ENCODE measurements at places on chromosomes 4 and X.
A peak's percentile ranks its signal among the peaks of the same experiment; 100 is the strongest.

GRCh38 chr4:81650606-81651242 lies 179.0 kb upstream of the RASGEF1B start:
- no peak for DNase-seq

DNA sequence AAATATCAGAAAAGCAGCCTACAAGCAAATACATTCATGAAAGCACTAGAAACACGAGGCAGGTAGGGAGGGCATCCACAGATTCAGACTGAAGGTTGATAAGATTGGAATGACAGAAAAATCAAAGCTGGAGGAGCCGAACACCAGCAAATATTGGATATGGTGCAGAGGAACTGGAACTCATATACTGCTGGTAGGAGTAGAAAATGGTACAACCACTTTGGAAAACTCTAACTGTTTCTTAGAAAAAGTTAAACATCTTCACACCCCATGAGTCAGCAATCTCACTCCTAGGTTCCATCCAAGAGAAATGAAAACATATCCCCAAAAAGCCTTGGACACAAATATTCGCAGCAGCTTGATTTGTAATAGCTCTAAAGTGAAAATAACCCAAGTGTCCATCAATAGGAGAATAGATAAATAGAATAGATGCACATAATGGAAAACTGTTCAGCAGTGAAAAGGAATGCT lies 27.1 kb downstream of the CD99L2 start:
- no peak for DNase-seq

DNA sequence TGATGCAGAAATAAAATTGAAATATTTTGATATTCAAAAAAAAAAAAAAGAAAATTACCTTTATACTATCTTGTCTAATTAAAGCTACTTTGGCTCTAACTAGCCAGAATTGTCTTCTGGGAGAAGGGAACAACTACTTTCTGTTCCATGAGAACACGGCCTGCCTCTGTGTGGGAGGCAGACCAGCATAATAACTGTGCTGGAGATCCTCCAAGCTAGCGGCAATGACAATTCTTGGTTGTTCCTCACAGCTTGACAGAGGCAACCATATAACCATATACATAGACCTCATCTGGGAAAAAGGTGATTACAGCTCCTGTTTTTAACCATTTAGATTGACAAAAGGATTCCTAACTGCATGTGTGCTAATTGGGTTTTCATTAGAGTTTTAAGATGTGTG lies 95.7 kb downstream of the RBMX2 start:
- DNase-seq, result no peak

GRCh38 chr4:3851211-3851610 lies 85.0 kb downstream of the ADRA2C start:
- DNase-seq, result no peak

GRCh38 chr4:154049457-154050181 lies 260.7 kb upstream of the SFRP2 start:
- no peak for DNase-seq

DNA sequence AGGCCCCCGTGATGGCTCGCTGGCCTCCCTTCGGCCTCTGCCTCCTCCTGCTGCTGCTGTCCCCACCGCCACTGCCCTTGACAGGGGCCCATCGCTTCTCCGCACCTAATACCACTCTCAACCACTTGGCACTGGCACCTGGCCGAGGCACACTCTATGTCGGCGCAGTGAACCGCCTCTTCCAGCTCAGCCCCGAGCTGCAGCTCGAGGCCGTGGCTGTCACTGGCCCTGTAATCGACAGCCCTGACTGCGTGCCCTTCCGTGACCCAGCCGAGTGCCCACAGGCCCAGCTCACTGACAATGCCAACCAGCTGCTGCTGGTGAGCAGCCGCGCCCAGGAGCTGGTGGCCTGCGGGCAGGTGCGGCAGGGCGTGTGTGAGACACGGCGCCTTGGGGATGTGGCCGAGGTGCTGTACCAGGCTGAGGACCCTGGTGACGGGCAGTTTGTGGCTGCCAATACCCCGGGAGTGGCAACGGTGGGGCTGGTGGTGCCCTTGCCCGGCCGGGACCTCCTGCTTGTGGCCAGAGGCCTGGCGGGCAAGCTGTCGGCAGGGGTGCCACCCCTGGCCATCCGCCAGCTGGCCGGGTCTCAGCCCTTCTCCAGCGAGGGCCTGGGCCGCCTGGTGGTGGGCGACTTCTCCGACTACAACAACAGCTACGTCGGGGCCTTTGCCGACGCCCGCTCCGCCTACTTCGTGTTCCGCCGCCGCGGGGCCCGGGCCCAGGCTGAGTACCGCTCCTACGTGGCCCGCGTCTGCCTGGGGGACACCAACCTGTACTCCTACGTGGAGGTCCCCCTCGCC lies 3.0 kb downstream of the PLXNB3 start:
- DNase-seq, result no peak

DNA sequence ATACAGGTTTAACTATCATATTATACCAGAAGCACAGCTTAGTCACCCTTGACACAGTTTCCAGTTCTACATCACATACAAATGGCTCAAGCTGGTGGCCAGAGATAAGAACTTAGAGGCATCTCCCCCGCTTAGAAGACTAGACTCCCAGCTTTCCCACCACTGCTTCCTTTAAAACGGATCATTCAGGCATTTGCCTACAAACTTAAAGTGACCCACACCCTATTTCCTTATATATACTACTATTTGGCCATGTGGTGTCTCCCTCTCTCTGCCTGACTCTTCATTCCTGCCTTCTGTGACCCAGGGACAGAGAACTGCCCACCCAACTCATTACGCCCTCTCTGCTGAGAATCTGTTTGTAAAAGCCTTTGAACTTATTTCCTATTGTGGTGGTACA lies 781.2 kb upstream of the DIAPH2 start:
- DNase-seq, result no peak

DNA sequence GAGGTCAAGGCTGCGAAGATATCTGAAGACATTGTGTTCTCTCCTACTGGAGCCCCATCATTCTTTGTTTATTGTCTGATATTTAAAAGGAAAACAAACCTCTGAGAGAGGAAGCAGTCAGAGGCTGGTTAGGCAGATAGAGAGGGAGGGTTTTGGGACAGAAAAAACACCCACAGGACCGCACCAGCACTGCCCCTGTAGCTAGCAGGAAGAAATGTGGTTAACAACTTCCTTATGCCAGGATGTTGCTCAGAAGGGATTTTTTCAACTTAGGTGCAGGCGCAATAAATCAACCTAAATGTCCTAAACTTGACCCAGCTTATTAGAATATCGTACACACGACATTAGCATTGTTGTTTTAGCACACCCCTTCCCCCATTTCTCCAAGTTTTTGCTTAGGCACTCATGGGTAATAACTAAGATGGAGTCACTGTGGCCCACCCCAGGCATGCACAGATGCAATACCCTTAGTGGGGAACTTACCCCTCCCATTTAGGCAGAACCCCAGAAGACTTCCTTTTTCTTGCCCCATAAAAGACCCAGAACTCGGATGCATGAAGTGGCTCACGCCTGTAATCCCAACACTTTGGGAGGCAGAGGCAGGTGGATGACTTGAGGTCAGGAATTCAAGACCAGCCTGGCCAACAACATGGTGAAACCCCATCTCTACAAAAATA lies 2.8 kb upstream of the ZNF718 start:
- peak; percentile 55 for DNase-seq

DNA sequence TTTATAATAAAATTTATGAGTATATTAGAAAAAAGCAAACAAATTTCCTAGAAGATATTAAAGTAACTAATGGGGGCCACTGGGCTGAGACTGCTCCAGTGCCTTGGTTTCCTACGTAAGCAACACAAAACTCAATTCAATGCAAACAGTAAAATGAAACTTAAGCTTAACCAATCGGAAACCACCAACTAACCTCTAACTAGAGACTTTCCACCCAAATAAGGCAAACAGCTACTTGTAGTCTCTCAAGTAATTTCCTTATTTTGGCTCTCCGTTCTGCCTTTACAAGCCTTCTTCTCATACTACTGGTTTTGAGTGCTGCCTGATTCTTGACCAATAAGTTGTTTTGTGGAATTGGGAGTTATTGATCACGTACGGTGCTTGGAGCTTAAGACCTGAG lies 167.3 kb upstream of the VEGFC start:
- DNase-seq, result no peak

- no peak for DNase-seq
These were observed 226.5 kb downstream of the FBXO8 start for GRCh38 chr4:174056959-174057358.

DNA sequence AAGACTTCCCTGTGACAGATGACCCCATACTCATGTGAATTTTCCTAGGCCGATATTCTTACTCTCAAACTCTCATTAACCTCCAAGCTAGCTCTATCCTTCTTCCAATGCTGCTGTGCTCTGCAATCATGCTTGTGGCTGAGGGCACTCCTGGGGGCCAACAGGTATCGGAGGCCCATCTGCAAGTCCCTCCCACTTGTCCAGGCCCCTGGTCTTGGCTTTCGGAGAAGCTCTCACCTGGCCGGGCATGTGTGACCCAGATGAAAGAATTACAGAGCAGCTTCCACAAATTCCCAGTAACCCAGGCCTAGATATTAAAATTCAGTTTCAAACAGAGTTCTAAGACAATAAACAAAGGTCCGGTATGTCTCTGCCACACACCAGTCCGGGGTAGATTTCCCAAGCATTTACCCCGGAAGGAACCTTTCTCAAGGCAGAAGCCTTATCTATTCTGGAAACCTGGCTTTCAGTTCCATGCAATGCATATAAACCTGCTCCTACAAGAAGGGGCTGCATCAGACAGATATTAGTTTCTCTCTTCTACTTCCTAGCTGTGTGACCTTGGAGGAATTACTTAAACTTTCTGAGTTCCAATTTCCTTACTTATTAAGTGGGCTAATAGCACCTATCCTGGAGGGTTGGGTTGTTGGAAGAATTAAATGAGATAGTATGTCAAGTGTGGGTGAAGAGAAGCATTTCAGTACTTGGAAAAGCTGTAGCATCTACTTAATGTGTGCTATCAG lies 270.8 kb downstream of the PTTG2 start:
- no peak for DNase-seq

- DNase-seq, result no peak
These were observed 14.3 kb downstream of the SGMS2 start for GRCh38 chr4:107838861-107839565.

- DNase-seq, result no peak
These were observed 17.1 kb downstream of the USP46 start for GRCh38 chr4:52641854-52642563.

- DNase-seq, result peak; percentile 41
These were observed 88.3 kb downstream of the ZAR1 start for GRCh38 chr4:48578132-48578968.

DNA sequence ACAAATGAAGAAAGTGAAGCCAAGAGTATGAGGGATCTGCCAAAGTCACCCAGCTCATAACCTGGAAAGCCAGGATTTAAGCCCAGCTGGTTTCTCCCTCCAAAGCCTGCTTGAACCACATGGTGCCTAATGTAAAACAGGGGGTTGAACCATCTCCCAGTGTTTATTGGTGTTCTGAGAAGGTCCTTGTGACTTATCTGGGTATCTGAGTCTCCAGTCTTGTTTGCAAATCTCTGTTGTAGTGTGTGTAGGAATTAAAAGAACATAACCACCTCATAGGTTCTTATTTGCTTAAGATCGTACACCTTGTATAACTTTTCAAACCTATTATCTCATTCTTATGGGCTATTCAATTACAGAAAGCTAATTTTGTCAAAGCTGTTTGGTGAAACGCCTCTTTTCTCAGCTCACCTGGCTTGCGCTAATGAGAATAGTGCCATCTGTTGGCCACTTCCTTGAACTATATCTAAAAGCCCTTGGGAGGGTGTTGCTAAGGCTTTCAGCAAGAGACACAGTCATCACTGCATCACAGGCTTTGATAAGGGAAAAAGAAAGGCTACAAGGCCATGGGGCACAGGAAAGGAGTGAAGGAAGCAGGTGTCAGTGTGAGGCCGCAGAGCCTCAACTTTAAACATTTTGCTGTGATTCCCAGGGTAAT lies 34.0 kb downstream of the ETDB start:
- DNase-seq, result peak; percentile 38

DNA sequence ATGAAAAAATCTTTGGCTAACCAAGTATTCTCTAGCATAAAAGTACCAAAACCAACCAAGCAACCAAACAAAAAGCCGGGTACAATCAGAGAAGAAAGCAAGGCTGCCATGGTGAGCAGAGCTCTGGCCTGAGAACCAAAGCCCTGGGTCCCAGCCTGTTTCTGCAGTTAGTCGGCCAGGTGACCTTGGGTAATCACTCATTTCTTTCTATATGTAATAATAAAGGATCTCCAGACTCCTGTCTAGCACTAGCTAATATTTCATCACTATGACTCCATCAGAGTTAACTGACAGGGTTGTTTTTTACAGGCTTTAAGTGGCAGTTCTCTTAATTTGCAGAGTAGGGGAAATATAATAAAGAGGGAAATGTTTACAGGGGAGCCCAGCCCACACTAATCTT lies 34.0 kb upstream of the RASGEF1B start:
- no peak for DNase-seq

DNA sequence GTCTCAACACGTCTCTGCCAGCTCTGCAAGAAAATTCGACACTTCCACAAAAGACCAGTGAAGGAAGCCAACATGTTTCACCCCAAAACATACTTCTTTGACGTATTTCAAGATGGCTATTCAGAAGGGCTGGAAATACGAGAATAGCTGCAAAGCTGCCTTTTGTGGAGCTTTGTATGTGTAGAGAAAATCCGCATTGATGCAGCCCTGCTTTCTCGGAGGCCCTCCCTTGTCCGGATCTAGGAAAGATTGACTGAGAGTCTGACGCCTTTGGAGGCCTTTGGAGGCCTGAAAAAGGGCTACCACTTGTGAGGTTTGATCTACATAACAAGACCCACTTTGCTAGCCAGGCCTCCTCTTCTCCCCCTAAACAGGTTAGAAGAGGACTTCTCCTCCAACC lies 12.2 kb downstream of the SAT1 start:
- no peak for DNase-seq

- DNase-seq, result peak; percentile 29
These were observed 79.4 kb downstream of the SYNPO2 start for GRCh38 chr4:118968005-118968404.
